NAMALWA (cell line): ENCODE measurements at places on chromosomes 7 and 10.

- no peak for DNase-seq
These were observed 62.6 kb downstream of the CDK6 start for GRCh38 chr7:92773808-92774207.

DNA sequence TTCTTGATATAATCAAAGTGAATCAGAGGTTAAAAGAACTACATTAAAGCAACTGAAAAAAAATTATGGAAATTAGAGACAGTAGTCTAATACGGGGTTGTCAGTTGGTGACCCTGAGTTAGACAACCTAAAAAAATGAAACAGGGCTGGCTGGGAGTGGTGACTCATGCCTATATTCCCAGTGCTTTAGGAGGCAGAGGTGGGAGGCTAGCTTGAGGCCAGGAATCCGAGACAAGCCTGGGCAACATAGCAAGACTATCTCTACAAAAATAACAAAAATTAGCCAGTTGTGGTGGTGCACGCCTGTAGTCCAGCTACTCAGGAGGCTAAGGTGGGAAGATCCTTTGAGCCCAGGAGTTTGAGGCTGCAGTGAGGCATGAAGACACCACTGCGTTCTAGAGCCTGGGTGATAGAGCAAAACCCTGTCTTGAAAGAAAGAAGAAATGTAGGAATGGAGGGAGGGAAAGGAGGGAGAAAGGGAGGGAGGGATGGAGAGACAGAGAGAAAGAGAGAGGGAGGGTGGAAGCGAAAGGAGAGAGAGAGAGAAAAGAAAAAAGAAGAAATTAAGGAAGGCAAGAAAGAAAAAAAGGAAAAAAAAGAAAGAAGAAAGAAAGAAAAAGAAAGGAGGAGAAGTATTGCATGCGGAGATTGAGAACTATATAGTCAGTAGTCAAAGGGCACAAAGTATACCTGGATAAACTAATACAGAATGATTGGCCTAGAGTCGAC lies 166.1 kb downstream of the TPST1 start:
- no peak for DNase-seq

DNA sequence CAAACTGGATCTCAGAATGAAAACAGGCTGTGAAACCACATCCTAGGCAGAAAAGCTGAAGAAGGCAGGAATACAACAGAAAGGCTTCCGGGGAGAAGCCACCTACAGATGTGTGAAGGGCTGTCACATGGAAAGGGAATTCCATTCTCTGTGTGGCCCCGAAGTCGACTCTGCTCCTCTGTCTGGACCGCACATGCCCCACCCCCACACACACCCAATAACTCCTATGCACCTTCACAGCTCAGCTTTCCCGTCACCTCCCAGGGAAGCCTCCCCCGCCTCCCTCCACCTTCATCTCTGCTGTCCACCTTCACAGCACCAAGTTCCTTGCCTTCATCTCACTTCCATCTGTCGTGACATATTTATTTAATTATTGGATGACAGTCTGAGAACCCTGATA lies 23.4 kb upstream of the ENO4 start:
- no peak for DNase-seq

GRCh38 chr7:20438694-20439376 lies 108.1 kb downstream of the ITGB8 start:
- DNase-seq: peak; percentile 72

GRCh38 chr10:110221721-110222261 lies 14.4 kb downstream of the MXI1 start:
- peak; percentile 93 for DNase-seq

GRCh38 chr7:36165059-36165458 lies 12.0 kb downstream of the EEPD1 start:
- no peak for DNase-seq

DNA sequence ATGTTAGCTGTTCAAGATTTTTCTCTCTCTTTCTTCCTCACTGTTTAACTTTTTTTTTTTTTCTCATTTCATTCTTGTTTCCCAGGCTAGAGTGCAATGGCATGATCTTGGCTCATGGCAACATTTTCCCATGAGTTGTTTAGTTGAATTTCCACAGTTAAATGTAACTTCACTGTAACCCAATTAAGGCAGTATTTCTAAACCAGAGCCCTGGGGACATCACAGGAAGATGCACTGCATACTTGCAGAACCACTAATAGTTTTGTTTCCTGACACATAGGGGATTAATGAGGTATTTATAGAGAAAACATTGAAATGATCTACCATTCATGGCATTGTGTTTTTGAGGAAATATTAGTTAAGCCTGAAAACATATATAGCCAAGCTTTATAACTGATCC lies 795.6 kb upstream of the GHITM start:
- DNase-seq: no peak
